ENCODE measurements at places on chromosomes 11 and 22.

GRCh38 chr22:35620624-35621251 is 3.6 kb upstream of the MB start:
- DNase-seq: no peak

GRCh38 chr11:14125529-14125928 is 163.0 kb downstream of the SPON1 start:
- no peak for DNase-seq

- DNase-seq: no peak
Observed at GRCh38 chr11:1049071-1049405, 12.5 kb upstream of the MUC6 start.

- DNase-seq: no peak
Observed at GRCh38 chr11:118012083-118012669, 26.0 kb downstream of the IL10RA start.

GRCh38 chr11:18064450-18065054 is 18.5 kb upstream of the TPH1 start:
- no peak for DNase-seq

DNA sequence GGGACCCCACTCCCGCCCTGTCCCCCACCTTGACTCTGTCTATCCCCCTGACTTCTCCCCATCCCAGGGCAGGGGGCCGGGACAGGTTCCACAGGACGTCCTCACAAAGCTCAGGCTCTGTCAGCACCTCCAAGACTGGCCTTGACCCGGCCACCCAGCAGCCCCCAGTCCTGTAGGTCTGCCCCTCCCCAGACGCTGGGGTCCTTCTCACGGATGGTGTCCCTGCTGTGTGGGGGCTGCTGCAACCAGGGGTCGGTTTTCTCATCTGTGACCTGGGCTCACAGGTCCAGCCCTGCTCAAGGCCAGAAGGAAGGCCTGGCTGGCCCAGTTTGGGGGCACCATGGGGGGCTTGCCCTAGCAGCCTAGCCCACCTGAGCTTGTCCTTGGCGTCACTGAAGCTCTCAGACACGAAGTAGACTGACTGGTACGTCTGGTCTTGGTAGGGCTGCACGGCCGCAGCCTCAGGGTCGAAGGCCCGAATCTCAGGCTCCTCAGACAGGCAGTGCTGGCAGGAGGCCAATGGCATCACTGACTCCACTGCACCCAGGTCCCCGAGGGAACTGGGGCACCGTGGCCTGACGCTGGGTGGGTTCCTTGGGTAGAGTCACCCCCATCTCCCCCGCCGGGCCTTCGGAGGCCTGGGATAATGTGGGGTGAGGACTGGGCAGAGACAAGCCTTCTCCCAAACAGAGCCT is 4.0 kb upstream of the INS start:
- DNase-seq: no peak
